ENCODE measurements at places on chromosomes 12 and 14. TPM values are rescaled to one million over a fixed set of nuclear protein-coding genes. Genes with fewer than 3 reads are reported as not detected.
A peak's percentile ranks its signal among the peaks of the same experiment; 100 is the strongest.

NPFF gene
- not detected for polyA plus RNA-seq

GRCh38 chr12:84362552-84362897 is 550.1 kb downstream of the SLC6A15 start:
- no peak for DNase-seq

GRCh38 chr12:10540776-10541205 is 35.1 kb downstream of the EIF2S3B start:
- DNase-seq: peak; percentile 83

BCL7A gene
- 2.7 TPM for polyA plus RNA-seq

RNASE2 gene
- polyA plus RNA-seq: not detected

- DNase-seq: no peak
Observed at GRCh38 chr12:109548258-109548657, 25.0 kb downstream of the MMAB start.

NINJ2 gene
- polyA plus RNA-seq: 4.9 TPM

- peak; percentile 73 for DNase-seq
Observed at GRCh38 chr12:52258335-52258901, 16.0 kb upstream of the KRT86 start.

Data from GM23248 (cell line).